Astrocyte (in vitro differentiated cells and primary cell): ENCODE measurements at places on chromosomes 1 and 21.

DNA sequence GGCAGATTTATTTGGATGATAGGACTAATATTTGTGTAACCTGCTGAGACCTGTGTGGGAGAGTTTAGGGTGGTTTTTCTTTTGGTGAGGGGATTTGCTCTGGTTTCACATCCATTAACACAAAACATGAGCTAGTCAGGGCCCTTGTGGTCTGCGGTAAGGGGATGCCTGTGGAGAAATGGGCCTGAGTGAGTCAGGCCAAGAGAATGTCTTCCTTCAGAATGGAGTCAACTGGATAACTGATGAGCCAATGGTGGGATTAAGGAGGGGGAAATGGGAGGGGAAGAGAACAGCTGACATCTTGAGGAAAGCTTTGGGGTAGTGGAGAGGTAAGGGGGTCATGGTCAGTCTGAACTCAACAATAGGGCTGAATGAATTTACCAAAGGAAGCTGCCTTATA is 13.9 kb downstream of the WNT2B start:
- peak; percentile 97 for DNase-seq

DNA sequence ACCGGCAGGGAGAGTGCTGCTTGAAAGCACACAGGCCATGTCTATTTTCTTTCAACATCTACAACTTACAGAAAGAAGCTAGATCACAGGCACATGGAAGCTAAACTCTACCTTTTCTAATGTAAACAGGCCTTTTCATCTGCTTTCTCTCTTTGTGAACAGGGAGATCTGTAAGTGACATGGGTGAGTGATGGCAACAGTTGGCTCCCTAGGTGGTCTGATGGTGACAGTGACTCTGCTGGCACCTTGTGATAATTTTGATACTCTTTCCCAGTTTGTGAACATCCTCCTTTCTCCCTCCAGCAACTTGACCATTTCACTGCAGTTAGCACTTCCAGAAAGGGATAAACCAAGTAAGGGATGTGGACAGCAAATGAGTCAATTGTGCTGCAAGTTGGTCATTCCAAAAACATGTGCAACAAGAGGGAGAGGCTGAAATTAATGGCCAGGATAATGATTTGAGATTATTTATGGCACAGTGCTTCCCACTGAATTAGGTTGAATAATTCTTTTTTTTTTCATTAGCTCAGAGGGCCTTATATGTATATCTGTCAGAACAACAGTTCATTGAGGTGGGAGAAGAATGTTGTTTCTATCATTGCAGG is 89.5 kb downstream of the XCL2 start:
- peak; percentile 85 for DNase-seq

GRCh38 chr1:64282351-64282750 is 78.9 kb downstream of the UBE2U start:
- DNase-seq = no peak

DNA sequence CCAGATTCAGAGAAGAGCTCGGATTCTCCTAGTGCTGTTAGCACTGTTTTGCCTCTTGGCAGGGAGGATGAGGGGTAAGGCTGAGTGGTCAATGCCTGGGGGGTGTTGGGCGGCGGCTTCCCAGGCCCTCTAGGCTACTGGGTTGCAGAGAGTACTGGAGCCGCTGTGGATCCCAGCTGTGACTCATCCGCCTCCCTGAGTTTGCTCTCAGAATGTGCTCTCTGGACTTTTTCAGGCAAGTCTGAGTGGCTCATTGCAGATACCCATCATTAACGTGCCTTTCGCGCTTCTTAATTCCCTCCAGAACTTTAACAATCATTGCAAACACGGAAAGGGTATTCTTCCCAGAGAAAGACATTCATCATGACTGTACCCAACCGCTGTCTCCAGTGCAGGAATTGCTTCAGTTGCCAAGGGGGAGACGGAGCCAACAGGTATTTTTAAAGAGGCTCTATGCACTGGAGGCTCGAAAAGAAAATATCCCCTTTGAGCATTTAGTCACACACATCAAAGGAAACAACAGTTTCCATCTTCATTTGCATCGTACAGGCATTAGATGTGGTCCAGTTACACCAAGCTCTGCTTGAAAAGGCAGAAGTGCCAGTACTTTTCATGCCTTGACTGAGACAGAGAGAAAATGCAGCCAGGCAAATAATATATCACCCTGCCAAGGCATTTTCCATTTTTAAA is 14.4 kb upstream of the CAMTA1 start:
- DNase-seq = peak; percentile 39

DNA sequence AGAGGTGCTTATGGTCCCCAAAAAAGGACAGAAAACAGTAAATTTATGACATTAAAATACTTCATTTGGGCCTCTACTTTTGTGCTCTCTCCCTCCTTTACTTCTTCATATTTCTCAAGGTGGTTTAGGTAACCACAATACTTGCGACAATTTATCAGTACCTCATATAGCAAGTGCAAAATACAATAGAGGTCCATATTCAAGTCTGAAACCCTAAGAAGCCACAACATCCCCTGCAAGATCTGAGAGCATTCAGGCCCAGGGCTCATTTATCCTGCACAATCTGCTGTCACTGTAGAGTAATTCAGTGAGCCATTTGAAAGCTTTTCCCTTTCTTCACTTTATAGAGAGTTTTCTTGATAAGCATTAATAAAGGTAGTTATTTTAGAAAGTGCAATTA is 24.2 kb upstream of the ATP6V1G3 start:
- no peak for DNase-seq

- DNase-seq = peak; percentile 69
These were observed at the start of gene UCK2 for GRCh38 chr1:165827268-165828102. TSS of gene UCK2 (plus strand) at chr1:165827614. CDS start at chr1:165827834, 220 bp downstream.

GRCh38 chr1:245583575-245584330 is 429.0 kb downstream of the KIF26B start:
- no peak for DNase-seq

GRCh38 chr1:89102021-89102420 is 23.9 kb downstream of the GBP2 start:
- DNase-seq = no peak

DNA sequence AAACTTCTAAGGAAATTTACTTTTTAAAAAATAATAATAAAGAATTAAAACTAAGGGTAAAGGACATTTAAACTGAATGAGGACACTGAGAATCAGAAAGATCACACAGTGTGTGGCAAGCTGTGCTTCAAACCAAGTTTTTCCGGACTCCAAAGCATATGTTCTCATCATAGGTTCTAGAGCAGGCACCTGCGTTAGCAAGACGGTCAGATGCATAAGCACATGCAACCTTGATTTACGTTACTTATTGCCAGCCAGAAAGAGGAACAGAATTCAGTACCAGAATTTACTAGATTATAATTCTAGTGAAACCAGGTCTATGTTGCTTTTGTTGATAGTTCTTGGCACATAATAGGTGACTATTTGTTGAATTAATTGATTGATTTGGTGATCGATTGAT is 6.2 kb upstream of the LBR start:
- DNase-seq = no peak

DNA sequence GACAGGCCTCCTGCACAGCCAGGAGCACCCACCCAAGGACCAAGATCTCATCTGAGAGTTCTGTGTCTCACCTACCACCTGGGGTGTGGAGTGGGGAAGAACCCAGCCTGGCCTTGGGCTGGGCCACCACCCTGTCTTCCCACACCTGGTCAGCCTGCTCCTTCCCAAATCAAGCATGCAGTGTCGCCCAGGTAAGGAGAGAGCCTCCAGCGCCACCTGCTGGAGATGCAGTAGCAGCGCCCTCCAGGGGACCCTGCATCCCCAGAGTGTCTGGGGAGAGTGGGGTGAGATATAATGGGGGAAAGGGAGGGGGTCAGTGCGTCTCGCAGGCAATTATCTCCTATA is 32.3 kb downstream of the KIAA2013 start:
- peak; percentile 3 for DNase-seq

DNA sequence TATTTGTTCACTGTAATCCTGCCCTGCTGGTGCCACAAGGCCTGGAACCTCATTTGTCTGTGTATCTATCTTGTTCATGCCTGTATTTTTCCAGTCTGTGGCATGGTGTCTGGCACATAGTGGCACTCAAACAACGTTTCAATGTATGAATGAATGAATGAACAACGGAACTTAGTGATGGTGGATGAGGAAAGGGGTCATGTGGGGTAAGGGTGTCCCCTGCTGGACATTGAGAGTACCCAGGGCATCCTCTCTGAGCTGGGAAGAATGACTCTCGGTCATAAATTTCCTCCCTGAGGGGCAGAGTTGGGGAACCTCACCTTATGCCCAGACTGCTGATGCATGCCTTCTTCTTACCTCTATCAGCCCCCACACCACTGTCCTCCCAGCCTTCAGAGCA is 18.9 kb upstream of the ZNF683 start:
- DNase-seq = no peak

DNA sequence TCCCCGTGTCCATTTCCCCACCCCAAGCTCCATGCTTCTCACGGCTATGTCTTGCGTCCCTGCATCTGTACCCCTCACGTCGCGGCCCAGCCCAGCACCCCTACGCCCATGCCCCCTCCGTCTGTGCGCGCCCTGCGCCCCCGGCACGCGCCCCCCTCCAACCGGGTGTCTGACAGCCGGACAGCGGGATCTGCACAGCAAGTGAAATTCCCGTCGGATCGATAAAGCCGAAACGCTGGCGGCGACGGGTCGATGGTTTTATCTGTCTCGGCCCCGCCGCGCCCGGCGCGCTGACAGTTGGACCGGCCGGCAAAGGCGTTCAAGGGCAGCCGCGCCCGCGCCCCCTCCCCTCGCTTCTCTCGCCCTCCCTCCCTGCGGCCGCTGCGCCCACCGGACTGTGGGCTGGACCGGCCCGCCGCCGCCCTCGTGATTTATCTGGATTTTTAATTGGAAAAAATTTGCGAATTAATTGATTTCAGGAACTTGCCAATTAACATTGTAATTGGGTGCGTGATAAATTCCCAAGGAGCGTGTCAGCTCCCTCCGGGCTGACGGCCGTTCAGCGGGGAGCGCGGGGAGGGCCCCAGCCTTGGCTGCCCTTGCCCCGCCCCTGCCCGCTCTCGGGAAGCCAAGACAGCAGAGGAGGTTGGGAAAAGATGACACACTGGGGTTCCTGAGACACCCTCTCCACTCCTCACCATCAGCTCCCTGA is 57.1 kb downstream of the TMEM53 start:
- no peak for DNase-seq

GRCh38 chr1:54794451-54795355 is 6.4 kb downstream of the TTC22 start:
- no peak for DNase-seq

- DNase-seq = no peak
These were observed 10.3 kb downstream of the ZNF687 start for GRCh38 chr1:151292207-151293030.

GRCh38 chr1:64711266-64711665 is 33.6 kb upstream of the RAVER2 start:
- DNase-seq = no peak

DNA sequence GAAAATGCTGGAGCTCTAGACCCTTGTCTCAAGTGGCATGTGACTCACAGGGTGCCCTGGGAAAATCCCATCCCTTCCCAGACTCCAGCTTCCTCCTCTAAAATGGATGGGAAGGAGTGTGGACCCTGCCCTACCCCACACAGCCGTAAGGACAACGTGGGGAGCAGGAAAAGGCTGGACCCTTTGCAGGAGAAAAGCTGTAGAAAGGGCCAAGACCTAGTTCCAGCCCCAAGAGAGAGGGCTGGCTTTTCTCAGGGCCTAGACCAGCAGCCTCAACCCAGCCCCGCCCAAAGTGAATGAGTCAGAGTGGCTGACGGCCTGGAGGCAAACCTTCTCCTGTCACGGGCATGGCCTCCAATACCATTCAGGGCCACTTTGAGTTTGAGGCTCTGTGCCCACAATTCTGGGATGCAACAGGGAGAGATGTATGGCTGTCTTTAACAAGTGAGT is 1.1 kb downstream of the LAMB3 start:
- DNase-seq = peak; percentile 62

- no peak for DNase-seq
These were observed 528.5 kb downstream of the PLPP3 start for GRCh38 chr1:56050911-56051310.

DNA sequence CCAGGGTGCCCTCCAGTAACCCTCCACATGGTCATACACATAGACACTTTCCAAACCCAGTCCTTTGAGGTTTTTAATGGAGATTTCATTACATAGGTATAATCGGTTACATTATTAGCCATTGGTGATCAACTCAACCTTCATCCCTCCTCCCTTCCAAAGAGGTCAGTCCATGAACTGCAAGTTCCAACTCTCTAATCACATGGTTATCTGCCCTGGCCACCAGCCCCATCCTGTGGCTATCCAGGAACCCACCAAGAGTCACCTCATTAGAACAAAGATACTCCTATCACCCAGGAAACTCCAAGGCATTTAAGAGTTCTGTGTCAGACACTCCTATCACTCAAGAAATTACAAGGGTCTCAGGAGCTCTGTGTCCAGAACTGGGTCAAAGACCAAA is 12.2 kb downstream of the ATP1A4 start:
- no peak for DNase-seq

GRCh38 chr1:90192408-90192807 is 197.5 kb downstream of the ZNF326 start:
- DNase-seq = no peak

DNA sequence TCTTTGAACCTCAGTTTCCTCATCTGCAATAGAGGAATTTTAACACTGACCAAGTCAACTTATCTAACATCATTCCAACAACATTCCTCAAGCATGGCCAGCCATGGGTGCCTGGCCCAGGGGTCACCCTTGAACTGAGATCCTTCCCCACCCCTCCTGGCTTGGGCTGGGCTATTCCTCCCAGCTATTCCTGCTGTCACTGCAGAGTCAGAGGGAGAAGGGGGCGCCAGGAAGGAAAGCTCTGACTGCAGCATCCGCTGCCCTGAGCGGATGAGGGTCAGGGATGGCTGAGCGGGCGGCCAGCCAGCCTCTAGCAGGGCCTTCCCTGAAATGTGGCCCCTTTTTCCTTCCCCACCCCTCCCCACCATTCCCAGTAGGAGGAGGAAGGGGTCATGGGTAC is 3.1 kb downstream of the TINAGL1 start:
- DNase-seq = no peak

DNA sequence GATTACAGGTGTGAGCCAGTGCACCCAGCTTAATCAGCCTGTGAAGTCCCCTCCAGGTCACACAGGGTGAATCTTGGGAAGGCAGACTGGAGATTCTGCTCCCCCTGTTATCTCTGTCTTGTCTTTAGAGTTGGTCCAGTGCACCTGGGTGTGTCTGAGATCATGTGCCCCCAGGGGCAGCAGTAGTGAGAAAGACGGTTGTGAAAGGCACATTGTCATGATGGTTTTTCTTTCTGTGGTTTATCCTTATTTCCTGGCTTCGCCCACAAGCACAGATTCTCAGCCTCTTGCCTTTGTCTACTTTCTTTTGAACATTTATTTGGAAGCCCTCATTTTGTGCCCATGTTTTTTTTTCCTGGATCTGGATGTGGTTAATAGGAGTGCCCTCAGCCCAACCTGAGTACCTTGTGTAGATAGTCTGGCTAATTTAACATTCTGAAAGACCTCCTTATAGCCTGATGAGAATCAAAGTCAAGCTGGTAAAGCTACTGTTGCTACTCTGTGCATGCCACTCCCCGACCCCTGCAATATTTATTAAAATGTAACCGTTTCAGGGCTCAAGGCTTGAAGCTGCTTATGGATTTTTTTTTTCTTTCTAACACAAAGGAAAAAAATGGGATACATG is 23.7 kb downstream of the UCK2 start:
- DNase-seq = peak; percentile 37
